Left ventricle myocardium inferior (tissue), 1 donor: ENCODE measurements at places on chromosomes 5 and 9. TPM values are rescaled to one million over a fixed set of nuclear protein-coding genes. Genes with fewer than 3 reads are reported as not detected.

GRCh38 chr9:115369322-115369957 lies 251.5 kb upstream of the TNC start:
- peak; percentile 23 for DNase-seq

DNA sequence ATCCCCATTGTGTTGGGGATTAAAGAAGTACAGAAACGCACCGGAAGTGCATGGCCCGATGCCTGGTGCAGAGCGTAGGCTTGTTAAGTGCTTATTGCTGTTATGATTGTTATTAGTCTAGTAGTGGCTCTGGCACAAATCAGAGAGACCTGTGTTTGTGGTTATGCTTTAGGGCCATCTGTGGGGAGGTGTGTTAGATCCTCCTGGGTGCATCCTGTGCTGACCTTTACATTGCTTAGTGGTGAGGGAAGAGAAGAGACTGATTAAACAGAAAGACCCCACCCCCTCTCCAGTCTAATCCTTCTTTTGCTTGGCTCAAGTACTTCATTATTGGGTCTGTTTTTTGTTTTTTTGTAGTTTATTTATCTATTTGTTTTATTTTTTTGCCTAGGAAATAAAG lies 112.7 kb upstream of the SPRY4 start:
- no peak for DNase-seq

GRCh38 chr9:108551030-108551841 lies 304.6 kb downstream of the ACTL7B start:
- no peak for DNase-seq

DNA sequence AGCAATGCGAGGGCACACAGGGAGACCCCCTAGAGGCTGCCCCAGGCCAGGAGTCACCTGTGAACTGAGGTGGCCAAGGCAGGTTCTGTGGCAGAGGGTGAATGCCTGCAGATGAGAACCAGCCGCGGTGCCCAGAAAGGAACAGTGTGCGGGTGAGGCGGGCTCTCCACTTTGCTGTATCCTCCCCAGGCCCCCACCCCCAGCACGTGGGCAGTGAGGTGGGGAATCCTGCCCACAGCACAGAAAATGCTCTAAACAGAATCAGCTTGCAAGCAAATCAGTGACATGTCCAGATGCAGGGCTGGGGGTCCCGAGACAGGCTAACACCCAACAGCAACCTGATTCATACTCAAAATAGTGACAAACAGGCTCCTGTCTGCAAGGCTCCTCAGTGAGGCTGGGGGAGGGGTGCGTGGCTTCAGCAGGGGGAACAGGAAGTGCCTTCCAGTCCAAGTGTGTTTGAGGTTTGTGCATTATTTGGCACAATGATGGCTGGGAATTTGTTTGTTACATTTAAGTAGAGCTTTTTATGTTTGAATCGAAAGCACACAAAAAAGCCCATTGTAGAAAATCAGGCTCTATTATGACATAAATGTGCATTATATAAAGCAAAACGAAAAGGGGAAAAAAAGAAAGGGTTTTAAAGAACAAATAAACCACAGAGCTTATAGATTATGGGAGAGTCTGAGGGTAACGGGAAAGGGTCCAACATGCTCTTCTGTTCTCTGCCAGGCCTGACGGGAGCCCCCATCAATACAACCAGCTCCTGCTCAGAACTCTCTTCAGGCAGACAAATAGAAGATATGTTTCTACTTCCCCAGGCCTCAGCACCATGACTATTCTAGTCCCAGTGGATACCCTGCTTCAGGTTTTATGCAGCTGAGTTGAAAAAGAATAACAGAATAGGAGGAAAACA lies 201.3 kb downstream of the HSD17B3 start:
- no peak for DNase-seq

GRCh38 chr9:748861-749497 lies 92.5 kb upstream of the DMRT1 start:
- DNase-seq: no peak

Gene C9orf153
- 0.38 TPM for total RNA-seq

Gene SPINK4
- total RNA-seq: not detected

Gene IL17B
- total RNA-seq: not detected
